Heart right ventricle (tissue), 16 donors: ENCODE measurements at places on chromosomes 7 and 10. TPM values are rescaled to one million over a fixed set of nuclear protein-coding genes. Genes with fewer than 3 reads are reported as not detected.

Gene CDK14
- total RNA-seq: 36.5 TPM

Gene NEUROD6
- not detected for total RNA-seq

Gene CFAP46
- total RNA-seq: 1.5 TPM

Gene PLEKHS1
- not detected for total RNA-seq

DNA sequence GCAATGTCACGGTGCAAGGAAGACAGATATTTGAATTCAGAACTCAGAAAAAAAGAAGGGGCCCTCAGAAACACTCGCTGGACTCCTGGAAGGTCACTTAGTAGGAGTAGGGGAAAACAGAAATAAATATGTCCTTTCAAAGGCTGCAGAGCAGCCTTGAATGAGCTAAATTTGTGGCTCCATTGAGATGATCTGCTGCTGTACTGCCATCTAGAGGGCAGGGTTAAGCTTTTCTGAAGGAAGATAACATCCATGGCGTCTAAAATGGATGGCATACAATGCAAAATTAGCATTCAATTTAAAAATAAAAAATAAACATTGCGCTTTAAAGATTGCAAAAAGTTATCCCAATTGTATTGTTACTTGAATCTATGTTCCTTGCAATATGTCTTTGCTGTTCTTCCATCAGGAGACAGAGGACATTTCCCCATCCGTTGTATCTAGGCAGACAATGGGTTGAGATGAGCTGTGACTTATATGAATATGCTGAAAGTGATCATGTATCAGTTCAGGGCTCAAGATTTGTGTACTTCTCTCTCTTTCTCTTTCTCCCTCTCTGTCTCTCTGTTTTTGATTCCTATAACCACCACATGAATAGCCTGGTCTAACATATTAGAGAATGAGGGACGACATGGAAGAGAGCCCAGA, 642.2 kb downstream of the SH2D4B start:
- no peaks in the 10 kb centered on the region for H3K36me3 ChIP-seq
- no peak for DNase-seq
- no peaks in the 10 kb centered on the region for H3K27me3 ChIP-seq
- no peak overlapping the region for H3K27ac ChIP-seq

Gene EGFR
- 11.2 TPM for total RNA-seq
